Stimulated activated CD8-positive, alpha-beta memory T cell treated with anti-CD3 and anti-CD28 coated beads, Interleukin-4, amount 100 ng/mL, for 1 hour (primary cell): ENCODE measurements at places on chromosomes 2 and 18.

DNA sequence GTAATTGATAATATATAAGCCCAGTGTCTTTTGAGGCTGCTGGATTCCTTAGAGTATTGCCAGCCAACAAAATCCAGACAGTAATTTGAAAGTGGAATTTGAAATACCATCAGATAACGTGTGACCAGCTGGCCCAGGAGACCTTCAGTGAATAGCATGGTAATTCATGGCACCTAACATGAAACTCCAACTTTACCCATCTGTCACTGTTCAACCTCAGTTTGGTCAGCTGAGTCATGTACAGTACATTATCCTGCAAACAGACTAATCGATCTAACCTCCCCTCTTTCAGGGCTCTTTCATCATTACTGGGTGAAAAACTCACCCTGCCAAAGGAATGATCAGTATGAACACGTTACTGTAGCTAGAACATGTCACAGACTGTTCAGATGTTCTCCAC is 230.6 kb downstream of the DOK6 start:
- no peak for DNase-seq

- DNase-seq, result no peak
These were observed 17.2 kb upstream of the GPC1 start for GRCh38 chr2:240418311-240418710.

GRCh38 chr18:55319459-55320193 is 268.4 kb downstream of the TCF4 start:
- DNase-seq, result no peak

DNA sequence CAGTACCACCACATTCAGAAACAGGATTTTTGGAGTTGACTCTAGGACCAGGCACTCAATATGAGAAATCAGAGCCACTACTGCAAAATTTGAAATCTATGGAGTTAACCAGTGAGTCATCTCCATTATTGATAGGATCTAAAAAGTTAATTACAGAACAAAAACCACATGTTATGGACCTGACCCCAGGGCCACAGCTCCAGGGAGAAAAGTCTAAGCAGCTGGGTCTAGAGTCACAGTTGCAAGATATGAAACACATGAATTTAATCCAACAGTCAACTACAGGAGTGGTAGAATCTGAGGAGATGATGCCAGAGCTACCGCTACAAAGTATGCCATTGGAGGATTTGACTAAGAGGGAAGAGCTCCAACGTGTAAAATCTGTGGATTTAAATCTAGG is 13.4 kb upstream of the ZNF512 start:
- DNase-seq, result no peak

DNA sequence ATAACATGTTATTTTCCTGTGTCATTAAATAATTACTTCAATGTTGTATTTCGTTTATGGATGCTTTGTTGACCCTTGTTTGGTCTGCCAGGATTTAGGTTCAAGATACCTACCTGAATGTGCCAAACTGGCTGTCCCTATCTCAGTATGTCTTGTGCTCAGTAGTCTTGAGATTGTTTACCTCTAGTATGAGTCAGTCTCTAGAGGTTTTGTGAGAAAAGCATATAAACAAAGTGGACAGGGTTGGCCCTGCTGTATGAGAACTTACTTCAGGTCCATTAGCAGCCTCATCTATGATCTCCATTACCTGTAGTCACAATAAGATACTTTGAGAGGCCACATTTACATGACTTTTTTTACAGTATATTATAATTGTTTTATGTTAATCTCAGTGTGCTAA is 17.8 kb downstream of the DDX18 start:
- DNase-seq, result no peak

- DNase-seq, result no peak
These were observed 424.2 kb downstream of the NRXN1 start for GRCh38 chr2:50607721-50608120.

DNA sequence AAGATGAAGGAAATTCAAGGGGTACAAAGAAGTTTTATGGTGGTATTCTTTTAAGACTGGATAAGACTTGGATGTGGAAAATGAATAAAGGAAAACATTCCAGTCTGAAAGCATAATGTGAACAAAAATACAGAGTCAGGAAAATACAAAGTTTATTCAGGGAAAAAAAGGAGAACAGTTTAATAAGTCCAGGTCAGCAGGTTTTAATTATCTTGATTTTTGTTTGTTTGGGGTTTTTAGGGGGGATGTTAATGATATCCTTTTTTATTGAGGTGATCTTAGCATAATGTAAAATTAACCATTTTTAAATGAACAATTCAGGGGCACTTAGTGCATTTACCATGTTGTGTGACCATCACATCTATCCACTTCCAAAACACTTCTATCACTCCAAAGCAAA is 80.6 kb downstream of the NBAS start:
- DNase-seq, result no peak

GRCh38 chr2:23589739-23590138 is 204.8 kb downstream of the KLHL29 start:
- no peak for DNase-seq

DNA sequence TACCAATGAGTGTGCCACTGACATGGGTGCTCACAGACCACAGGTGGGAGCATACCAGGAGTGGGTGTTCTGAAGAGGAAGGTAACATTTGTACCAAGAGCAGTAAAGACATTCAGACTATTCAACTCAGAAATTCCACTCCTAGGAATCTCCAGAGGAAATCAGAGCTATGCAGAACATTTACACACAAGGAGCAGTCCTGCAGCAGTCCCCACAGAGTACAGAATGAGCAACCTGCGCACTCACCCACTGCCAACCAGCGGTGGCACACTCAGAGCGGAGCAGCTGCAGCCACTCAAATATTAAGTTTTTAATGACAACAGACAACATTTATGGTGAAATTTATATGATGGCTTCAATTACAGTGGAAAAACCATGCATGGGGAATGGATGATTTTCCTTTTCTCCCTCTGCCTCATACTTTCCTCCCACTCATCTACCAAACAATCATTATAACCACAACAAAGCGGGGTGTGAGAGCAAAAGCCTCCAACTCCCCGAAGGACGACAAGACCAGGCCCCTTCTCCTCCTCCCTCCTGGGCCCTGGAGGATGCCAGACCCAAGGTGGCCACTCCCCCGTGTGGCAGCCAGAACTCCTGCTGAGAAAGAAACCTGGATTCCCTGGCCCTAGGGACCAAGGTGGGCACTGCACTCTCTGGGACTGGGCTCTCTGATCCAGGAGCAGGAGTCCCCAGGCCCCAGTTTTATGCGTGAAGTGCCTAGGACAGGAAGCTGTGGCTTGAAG is 5.4 kb downstream of the HS6ST1 start:
- DNase-seq, result no peak

GRCh38 chr2:237530472-237531433 is 35.6 kb upstream of the PRLH start:
- no peak for DNase-seq
